Gastrocnemius medialis (tissue), 4 donors: ENCODE measurements at places on chromosomes 3 and 15.

GRCh38 chr3:14602804-14603644, 48.5 kb upstream of the CCDC174 start:
- H3K4me3 ChIP-seq = peak overlapping the region; percentile 38
- H3K27ac ChIP-seq = no peak overlapping the region
- H3K4me1 ChIP-seq = no peaks in the 10 kb centered on the region
- H3K36me3 ChIP-seq = no peaks in the 10 kb centered on the region
- no peak for DNase-seq
- H3K27me3 ChIP-seq = peaks cover 12% of the 10 kb centered on the region

DNA sequence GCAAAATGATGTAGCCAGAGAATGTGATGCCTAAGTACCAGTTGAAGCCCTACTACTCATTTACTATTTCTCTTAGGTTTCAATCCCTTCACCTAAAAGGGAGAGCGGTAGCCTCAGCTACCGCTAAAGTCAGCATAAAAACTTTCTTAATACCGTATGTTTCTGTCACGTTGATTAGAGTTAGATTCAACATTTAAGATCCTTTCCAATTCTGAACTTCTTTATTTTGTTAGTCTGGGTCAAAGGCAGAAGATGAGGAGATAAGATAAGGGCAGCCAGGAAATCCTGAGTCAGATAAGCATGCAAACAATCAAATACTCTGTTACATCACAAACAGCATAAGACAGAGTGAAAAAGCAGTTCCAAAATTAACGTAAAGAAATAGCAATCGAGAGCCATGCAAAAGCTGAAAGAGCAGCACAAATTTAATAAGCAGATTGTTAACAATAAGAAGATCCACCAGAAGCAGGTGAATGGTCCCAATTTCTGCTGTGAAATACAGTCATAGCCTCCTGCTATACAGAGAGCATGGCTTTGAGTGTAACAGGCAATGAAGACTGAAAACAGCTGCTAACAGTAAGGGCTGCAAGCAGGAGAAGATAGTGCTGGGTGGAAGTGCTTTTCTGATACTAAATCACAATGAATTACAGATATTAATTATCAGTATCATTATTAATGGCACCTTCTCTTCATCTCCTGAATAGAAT, 3.0 kb downstream of the TMEM207 start:
- no peaks in the 10 kb centered on the region for H3K27me3 ChIP-seq
- H3K4me3 ChIP-seq = no peak overlapping the region
- H3K4me1 ChIP-seq = no peaks in the 10 kb centered on the region
- no peak for DNase-seq

GRCh38 chr3:32009101-32009500, 27.6 kb downstream of the ZNF860 start:
- no peak overlapping the region for H3K4me3 ChIP-seq
- no peaks in the 10 kb centered on the region for H3K27me3 ChIP-seq
- no peak for DNase-seq
- no peaks in the 10 kb centered on the region for H3K4me1 ChIP-seq

DNA sequence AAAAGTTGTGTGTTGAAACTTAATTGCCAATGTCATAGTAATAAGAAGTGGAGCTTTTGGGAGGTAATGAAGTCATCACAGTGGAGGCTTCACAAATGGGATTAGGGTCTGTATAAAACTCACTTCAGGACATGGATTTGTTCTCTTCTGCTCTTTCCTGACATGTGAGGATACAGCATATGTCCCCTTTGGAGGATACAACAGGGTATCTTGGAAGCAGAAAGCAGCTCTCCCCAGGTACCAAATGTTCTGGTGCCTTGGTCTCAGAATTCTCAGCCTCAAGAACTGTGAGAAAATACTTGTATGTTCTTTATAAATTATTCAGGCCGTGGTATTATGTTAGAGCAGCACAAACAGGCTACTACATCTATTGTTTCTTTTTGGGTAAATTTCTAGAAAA, 210.9 kb downstream of the DIPK2A start:
- no peaks in the 10 kb centered on the region for H3K4me1 ChIP-seq
- no peak overlapping the region for H3K4me3 ChIP-seq
- no peaks in the 10 kb centered on the region for H3K36me3 ChIP-seq
- H3K27me3 ChIP-seq = no peaks in the 10 kb centered on the region
- H3K27ac ChIP-seq = no peak overlapping the region

GRCh38 chr15:74727727-74728126, 2.4 kb upstream of the CYP1A1 start:
- DNase-seq = no peak
- no peak overlapping the region for H3K27ac ChIP-seq

- H3K4me1 ChIP-seq = peaks cover 9% of the 10 kb centered on the region
- H3K36me3 ChIP-seq = no peaks in the 10 kb centered on the region
- H3K27ac ChIP-seq = no peak overlapping the region
- no peak for DNase-seq
- no peak overlapping the region for H3K4me3 ChIP-seq
- H3K27me3 ChIP-seq = no peaks in the 10 kb centered on the region
Observed at GRCh38 chr15:72353266-72353665, 22.5 kb downstream of the HEXA start.

GRCh38 chr3:170076715-170077238, 39.0 kb downstream of the GPR160 start:
- no peaks in the 10 kb centered on the region for H3K27me3 ChIP-seq
- H3K27ac ChIP-seq = no peak overlapping the region
- no peaks in the 10 kb centered on the region for H3K36me3 ChIP-seq
- no peaks in the 10 kb centered on the region for H3K4me1 ChIP-seq
- H3K4me3 ChIP-seq = no peak overlapping the region

- DNase-seq = no peak
- no peak overlapping the region for H3K27ac ChIP-seq
- no peaks in the 10 kb centered on the region for H3K27me3 ChIP-seq
Observed at GRCh38 chr3:187136936-187137335, 2.4 kb downstream of the RPL39L start.

- DNase-seq = no peak
- H3K4me1 ChIP-seq = no peaks in the 10 kb centered on the region
- H3K27me3 ChIP-seq = no peaks in the 10 kb centered on the region
- H3K27ac ChIP-seq = no peak overlapping the region
Observed at GRCh38 chr15:101407439-101407838, 82.1 kb downstream of the PCSK6 start.

DNA sequence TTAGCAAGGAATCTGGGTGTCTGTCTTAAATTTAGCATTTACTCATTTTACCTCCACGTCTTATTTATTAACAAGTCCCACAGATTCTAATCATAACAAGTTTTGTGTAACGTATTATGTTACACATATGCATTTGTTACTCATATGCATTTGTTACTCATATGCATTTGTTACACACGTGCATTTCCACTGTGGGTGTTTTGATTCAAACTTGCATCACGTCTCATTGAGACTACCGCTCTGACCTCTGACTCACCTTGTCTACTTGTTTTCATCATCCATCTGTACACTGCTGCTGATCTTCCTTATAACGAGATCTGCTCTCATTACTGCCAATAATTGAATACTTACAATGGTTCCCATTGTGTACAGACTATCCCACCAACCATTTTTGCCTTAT, 1141.4 kb downstream of the TBL1XR1 start:
- H3K27ac ChIP-seq = no peak overlapping the region
- H3K27me3 ChIP-seq = no peaks in the 10 kb centered on the region
- no peaks in the 10 kb centered on the region for H3K4me1 ChIP-seq
- DNase-seq = no peak
- no peaks in the 10 kb centered on the region for H3K36me3 ChIP-seq

- H3K27ac ChIP-seq = peak overlapping the region; percentile 91
- H3K27me3 ChIP-seq = no peaks in the 10 kb centered on the region
- peaks cover 82% of the 10 kb centered on the region for H3K4me1 ChIP-seq
- no peak overlapping the region for H3K4me3 ChIP-seq
- no peaks in the 10 kb centered on the region for H3K36me3 ChIP-seq
Observed at GRCh38 chr3:160810362-160811236, 54.6 kb downstream of the PPM1L start.

- DNase-seq = no peak
- no peaks in the 10 kb centered on the region for H3K4me1 ChIP-seq
- H3K27ac ChIP-seq = no peak overlapping the region
- H3K36me3 ChIP-seq = no peaks in the 10 kb centered on the region
- H3K27me3 ChIP-seq = no peaks in the 10 kb centered on the region
Observed at GRCh38 chr15:49370782-49371181, 52.3 kb upstream of the FGF7 start.

GRCh38 chr3:107392549-107393165, 15.4 kb downstream of the CCDC54 start:
- no peak overlapping the region for H3K4me3 ChIP-seq
- H3K27me3 ChIP-seq = no peaks in the 10 kb centered on the region
- no peaks in the 10 kb centered on the region for H3K36me3 ChIP-seq
- no peak overlapping the region for H3K27ac ChIP-seq
- H3K4me1 ChIP-seq = no peaks in the 10 kb centered on the region

DNA sequence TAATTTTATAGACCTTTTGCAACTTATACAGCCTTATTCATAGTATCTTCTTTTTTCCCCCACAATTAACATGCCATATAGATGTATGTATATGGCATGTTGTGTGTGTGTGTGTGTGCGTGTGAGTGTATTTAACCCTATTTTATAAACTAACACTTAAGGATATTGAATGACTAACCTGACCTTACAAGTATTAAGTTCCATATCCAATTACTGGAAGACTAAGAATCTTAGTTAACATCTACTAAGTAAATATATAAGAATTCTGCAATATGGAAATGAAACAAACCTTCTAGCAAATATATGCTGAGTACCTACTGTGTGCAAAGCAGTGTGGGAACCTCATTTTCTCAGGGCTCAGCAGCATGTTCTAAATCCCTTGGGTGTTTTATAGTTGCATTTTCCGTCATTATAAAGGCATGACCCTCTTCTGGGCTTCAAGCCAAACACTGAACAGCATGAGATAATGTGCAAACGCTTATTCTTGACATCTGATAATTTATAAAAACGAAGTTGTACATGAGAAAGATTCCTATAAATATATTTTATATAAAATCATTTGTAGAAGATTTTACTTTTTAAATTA, 105.5 kb downstream of the NLGN1 start:
- H3K4me1 ChIP-seq = no peaks in the 10 kb centered on the region
- H3K4me3 ChIP-seq = no peak overlapping the region
- DNase-seq = no peak

- no peak overlapping the region for H3K4me3 ChIP-seq
- H3K27ac ChIP-seq = no peak overlapping the region
- no peaks in the 10 kb centered on the region for H3K27me3 ChIP-seq
- peaks cover 4% of the 10 kb centered on the region for H3K4me1 ChIP-seq
- peaks cover 2% of the 10 kb centered on the region for H3K36me3 ChIP-seq
Observed at GRCh38 chr15:68210821-68211655, 5.9 kb upstream of the CALML4 start.

- no peaks in the 10 kb centered on the region for H3K36me3 ChIP-seq
- H3K4me1 ChIP-seq = peaks cover 18% of the 10 kb centered on the region
- DNase-seq = no peak
- no peak overlapping the region for H3K4me3 ChIP-seq
- no peak overlapping the region for H3K27ac ChIP-seq
Observed at GRCh38 chr15:45583731-45584639, 3.2 kb upstream of the BLOC1S6 start.

DNA sequence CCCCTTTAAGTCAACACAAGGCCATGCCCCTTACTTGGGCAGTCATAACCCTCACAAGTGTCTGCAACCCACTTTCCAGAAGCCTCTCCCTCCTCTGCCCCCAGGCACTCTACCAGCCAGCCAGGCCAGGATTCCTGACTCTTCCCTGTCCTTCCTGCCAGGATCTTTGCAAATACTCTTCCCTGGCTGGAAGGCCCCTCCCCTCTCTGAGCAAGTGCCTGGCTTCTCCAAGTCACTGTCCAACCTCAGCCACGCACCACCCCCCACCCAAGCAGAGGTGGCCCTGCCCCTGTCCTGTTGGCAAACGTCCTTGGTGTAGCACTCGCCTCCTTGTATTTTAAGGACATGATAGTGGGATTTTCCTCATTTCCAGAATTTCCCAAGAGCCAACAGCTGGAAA, 54.7 kb upstream of the USP3 start:
- H3K27ac ChIP-seq = no peak overlapping the region
- no peaks in the 10 kb centered on the region for H3K4me1 ChIP-seq
- H3K27me3 ChIP-seq = no peaks in the 10 kb centered on the region
- no peak overlapping the region for H3K4me3 ChIP-seq
- DNase-seq = no peak

- peaks cover 7% of the 10 kb centered on the region for H3K4me1 ChIP-seq
- H3K27ac ChIP-seq = peak overlapping the region; percentile 9
- H3K27me3 ChIP-seq = no peaks in the 10 kb centered on the region
- DNase-seq = no peak
- no peaks in the 10 kb centered on the region for H3K36me3 ChIP-seq
- H3K4me3 ChIP-seq = no peak overlapping the region
Observed at GRCh38 chr15:50055750-50056157, 63.3 kb downstream of the ATP8B4 start.

DNA sequence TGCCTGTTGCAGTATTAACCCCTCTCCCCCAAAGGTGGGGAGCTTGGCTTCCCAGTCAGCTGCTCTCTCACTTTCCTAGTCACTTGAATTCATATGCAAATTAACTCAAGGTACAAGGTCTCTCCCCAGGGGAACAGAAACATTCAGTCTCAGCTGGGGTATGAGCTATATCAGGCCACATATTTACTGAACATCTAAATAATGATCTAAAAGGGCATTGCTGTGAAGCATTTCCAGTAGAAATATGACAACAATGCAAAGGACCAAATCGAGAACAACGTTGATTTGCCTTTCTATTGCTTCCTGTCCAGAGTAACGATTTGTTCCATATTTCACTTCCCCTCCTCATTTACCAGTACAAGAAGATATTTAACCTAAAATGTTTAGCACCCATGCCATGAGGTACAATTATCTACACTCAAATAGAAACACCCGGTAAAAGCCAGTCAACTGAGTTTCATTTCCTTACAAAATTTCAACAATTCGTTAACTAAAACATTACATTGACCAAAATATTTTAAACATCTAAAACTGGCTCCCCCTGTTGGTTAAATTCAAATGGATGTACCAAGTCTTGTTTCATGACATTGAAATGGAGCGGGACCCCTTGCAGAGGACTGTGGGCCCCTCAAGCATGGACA, 36.5 kb upstream of the KLHL6 start:
- H3K36me3 ChIP-seq = no peaks in the 10 kb centered on the region
- H3K4me3 ChIP-seq = no peak overlapping the region

GRCh38 chr3:155158346-155159037, 78.4 kb downstream of the MME start:
- no peak for DNase-seq
- H3K4me3 ChIP-seq = no peak overlapping the region
- no peaks in the 10 kb centered on the region for H3K4me1 ChIP-seq
- H3K27me3 ChIP-seq = no peaks in the 10 kb centered on the region
- no peaks in the 10 kb centered on the region for H3K36me3 ChIP-seq
- H3K27ac ChIP-seq = no peak overlapping the region

- H3K4me3 ChIP-seq = no peak overlapping the region
- H3K27me3 ChIP-seq = no peaks in the 10 kb centered on the region
- no peaks in the 10 kb centered on the region for H3K36me3 ChIP-seq
- no peaks in the 10 kb centered on the region for H3K4me1 ChIP-seq
- no peak overlapping the region for H3K27ac ChIP-seq
Observed at GRCh38 chr15:101407966-101408775, 81.3 kb downstream of the PCSK6 start.

DNA sequence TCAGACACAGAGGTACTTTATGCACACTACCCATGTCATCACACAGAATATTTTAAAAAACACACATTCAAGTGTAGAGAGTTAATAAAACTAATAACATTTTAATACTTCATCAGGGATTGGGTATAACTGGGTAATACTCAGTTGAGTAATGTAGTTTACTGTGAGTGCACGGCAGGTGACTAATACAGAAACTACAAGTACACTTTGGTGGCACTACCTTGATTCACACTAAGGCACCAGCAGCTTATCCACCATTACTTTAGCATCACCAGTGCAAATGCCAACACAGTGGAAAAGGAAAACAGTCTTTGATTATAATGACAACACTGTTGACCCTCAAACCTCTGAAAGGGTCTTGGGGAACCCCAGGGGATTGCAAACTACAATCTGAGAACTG, 33.6 kb downstream of the ZNF280D start:
- peaks cover 47% of the 10 kb centered on the region for H3K36me3 ChIP-seq
- no peaks in the 10 kb centered on the region for H3K27me3 ChIP-seq
- no peak for DNase-seq
- no peaks in the 10 kb centered on the region for H3K4me1 ChIP-seq
